Activated naive CD4-positive, alpha-beta T cell treated with anti-CD3 and anti-CD28 coated beads, Interleukin-2, amount 50 U/mL, for 16 hours (primary cell): ENCODE measurements at places on chromosomes 12 and 14.

- DNase-seq: no peak
Measured at GRCh38 chr12:130571089-130571488, 145.0 kb downstream of the RIMBP2 start.

GRCh38 chr14:50839048-50839447 lies 8.1 kb upstream of the NIN start:
- no peak for DNase-seq

DNA sequence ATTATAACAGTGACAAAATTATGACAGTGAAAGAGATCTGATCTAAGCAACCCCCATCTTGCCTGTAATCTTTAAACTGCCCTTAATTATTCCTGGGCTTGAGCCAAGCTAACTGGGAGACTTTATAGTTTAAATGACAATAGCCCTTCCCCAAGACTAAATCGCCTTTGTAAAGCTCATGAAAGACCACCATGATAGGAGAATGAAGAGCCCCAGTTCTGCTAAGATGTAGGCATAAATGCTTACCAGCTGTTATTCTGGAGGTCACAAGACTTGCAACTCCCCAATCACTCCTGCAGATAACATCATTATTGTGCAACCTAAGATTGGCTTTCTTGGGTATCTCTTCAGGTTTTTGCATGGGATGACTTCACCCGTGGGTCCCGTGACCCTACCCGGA lies 599.7 kb downstream of the KCNH5 start:
- no peak for DNase-seq

DNA sequence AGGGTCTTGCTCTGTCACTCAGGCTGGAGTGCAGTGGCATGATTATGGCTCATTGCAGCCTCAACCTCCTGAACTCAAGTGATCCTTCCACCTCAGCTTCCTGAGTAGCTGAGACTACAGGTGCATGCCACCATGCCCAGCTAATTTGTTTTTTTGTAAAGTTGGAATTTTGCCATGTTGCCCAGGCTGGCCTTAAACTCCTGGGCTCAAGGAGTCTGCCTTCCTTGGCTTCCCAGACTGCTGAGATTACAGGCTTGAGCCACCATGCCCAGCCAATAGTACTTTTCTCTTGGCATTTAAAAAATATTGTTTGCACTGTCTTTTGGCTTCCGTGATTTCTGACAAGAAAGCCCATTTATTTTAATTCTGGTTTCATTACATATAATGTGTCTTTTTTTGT lies 61.3 kb downstream of the DIP2B start:
- no peak for DNase-seq

- DNase-seq: no peak
Measured at GRCh38 chr14:94355191-94355794, 32.2 kb upstream of the SERPINA6 start.

DNA sequence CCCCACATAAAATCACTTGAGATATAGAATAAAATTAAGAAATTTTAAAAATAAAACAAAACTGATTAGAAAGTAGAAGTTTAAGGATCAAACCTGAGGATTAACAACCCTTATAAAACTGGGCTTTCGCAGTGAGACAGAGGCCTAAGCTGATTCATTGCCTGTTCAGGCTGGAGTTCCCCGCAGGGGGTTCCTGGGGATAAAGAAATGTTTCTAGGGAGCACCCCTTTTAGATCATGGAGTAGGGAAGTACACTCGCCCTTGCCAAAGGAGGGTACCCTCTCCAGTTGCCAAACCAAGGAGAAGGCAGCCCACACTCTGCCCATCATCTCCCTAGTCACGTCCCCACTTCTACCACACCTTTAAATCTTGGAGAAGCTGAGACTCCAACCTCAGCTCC lies 6.8 kb downstream of the GLIPR1 start:
- no peak for DNase-seq

DNA sequence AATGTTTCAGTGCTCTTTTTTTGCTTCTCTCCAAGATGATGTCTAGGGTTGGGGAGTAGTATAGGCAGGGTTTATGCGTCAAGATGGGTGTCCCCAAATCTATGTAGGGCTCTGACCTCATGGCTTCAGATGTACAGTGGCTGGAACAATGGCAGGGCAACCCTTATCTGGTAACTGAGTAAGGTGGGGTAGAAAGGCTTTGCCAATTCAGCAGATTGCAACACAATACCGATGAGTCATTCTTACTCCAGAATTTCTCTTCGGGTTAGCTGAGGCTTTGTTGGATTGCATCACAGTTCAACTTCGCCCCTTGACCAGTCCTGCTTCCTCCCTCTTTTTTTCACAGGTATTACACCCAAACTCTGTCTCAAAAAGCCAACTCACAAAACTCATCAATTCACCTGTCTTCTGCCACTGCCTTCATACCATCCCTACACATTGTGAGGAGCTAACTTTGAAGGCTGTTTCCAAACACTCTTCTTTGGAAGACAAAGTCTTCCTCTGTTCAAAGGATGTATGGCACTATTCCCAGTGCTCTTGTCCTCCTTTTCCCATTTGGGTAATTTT lies 190.2 kb upstream of the CNOT2 start:
- no peak for DNase-seq

- DNase-seq: no peak
Measured at GRCh38 chr14:69043596-69044260, 64.6 kb upstream of the ACTN1 start.

- DNase-seq: no peak
Measured at GRCh38 chr12:3284405-3284804, 206.6 kb upstream of the PRMT8 start.

DNA sequence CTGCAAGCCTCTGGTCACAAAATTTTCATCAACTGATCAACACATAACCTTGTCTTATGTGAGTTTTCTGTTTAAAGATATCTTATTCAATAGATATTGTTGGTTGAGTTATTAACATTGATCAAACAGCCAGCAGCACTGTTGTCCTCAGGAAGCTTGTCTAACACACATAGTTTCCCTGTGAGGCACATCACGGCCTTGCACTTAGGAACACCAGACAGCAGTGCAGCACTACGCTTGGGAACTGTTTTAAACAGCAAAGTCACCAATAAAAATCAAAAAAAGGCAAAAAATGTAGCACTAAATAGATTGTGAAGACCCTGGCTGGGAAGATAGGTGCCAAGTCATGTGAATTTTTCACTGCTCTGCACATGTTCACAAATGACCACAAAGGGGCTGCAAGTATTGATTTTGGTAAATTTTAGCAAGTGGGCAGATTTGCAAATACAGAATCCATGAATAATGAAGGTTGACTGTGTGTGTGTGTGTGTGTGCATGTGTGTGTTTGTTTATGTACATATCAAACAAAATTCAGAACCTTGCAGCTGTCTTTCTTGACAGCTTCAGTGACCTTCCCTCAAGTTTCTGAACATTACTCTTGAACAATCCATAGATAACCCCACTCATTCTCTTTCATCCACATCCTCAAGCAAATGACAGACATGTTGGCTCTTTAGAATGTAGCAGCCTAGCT lies 28.9 kb downstream of the VDR start:
- DNase-seq: no peak

- DNase-seq: no peak
Measured at GRCh38 chr14:21867541-21867940, 193.9 kb upstream of the OR4E1 start.

DNA sequence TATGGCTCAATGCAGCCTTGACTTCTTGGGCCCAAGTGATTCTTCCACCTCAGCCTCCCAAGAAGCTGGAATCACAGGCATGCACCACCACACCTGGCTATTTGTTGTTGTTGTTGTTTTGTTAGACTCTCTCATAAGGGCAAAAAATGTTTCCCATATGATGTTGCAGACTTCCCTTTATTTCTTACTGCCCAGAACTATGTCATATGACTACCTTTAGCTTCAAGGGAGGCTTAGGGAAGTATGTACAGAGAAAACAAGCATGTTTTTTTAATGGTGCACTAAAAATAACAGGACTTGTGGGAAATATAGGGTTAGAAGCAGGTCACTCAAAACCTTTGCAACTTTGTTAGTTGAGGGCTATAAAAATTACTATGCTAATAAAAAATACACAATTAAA lies 4.3 kb upstream of the GPR19 start:
- DNase-seq: no peak

- DNase-seq: no peak
Measured at GRCh38 chr12:96812153-96812552, 94.9 kb upstream of the NEDD1 start.

DNA sequence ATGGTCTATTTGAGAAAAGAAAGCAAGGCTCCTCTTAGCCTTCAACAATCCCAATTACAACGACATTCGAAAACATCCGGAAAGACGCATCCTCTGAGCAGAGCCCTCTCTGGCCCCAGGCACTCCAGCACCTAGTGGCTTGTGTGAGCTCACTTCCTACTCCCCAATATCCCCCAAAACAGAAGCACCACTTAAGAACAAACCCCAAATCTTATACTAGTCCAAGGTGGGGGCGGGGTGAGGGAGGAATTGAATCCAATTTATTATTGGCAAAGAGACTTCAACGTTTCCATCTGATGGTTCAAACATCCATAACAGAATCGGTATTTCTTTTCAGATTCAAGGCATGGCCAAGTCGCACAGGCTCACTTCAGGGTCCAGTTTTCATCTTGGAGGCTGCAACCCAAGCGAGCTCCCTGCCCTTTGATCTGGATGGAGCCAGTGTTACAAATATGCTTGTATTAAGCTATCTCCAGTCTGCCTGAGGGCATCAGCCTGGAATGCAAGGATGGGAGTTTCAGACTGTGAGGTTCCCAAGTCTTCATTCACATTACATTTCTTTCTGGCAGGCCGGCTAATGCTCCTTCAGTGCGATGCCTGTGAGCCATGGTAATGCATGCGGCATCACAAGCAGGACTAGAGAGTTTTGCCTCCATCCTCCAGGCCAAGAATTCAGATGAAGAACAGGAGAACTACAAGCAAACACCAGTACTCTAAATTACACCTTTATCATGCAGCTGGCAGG lies 132.5 kb upstream of the FOXN3 start:
- DNase-seq: no peak

DNA sequence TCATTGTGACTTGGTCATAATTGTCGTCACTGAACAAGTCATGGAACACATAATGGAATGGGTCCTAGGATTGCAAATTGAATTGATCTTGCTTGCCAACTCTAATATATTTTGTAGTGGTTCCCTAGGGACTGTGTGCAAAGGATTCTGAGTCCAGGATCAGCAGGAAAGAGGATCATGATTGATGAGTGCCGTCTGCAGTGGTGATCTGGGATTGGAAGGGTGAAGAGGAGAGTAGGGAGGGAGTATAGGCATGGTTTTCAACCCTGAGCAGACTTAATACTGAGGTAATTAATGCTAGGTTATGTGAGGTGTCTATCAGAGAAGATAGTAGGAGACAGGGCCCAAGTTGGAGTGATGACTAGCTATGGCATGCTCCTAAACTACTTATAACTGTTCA lies 168.9 kb downstream of the ESR2 start:
- DNase-seq: no peak

DNA sequence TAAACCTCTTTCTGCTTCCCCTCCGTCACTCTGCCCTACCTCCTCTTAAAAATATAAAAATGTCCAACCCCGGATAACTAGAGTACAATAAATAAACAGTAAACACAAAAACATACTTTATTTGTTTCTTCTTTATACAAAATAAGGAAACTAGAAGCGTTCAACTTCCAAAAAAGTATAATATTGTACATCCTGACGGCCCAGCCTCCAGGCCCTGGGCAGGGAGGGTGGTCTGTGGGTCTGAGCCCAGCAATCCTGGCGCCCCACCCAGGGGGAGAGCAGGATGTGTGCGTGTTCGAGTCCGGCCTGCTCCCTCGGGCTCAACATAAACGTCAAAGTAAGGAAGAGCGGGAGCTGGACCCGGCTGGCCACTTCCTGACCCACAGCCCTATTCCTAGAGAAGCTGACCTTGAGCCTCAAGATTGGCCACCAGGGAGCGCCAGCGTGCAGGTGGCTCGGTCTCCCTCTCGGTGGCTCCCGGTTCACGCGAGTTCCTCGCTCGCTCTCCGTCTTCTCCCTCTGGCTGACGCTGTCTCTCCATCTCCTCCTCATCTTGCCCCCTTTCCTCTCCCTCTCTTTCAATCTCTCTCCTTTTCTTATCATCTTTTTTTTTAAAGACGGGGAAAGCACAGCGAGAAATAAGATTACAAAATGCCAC lies 9.4 kb downstream of the LHX5 start:
- peak; percentile 74 for DNase-seq

- no peak for DNase-seq
Measured at GRCh38 chr12:76470028-76470939, 89.3 kb downstream of the OSBPL8 start.

- DNase-seq: no peak
Measured at GRCh38 chr14:49888293-49888692, 4.6 kb upstream of the ARF6 start.

DNA sequence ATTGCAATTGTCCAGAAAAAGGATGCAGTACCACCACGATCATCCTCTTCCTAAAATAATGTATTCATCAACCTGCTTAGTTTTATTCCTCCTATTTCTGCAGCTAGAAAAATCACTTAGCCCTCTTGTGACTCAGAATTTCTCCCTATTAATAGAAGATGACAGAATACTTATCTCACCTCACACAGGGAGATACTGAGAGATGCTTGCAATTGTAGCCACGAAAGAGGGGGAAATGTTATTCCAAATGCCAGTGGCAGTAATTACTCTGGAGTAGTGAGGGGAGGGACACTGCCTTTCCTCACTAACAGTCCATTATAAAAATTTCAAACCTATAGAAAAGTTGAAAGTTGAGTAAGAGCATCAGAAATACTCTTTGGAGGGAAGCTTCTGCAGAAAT lies 11.8 kb upstream of the DUSP6 start:
- DNase-seq: no peak

DNA sequence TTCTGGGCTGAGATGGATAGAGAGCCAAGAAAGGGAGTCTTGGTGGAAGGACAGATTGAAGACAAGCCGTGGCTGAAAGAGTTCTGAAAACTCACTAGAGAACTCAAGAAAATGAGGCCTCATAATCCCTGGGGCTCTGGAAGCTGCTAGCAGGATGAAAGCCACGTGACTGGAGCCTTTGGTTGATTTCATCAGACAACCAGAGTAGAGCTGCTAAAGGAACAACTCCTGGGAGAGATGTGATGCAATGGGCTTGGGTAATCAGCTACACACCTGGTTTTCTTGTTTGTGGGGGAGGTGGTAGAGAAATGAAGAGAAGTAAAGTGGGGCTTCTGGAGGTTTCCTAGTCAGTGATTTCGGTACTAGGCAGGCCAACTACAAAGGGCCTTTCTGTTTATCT lies 13.4 kb downstream of the CSRNP2 start:
- no peak for DNase-seq

DNA sequence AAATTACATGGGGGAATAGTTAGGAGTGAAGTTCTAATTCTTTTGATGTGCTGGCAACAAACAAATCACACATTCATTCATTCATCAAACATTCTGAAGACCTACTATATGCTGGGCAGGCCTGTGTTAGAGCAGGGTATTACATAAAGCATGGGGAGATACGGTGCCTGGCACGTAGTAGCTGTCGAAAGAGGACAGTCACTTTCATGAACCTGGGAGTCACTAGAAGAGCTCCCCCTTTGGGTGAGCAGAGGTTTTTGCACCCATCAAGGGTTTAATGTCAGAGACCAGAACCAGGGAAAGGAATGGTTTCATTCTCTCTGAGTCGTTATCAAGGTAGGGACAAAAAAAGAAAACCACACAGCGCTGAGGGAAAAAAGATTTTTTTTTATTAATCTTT lies 10.0 kb downstream of the LHX5 start:
- no peak for DNase-seq

GRCh38 chr14:77314043-77314442 lies 6.6 kb downstream of the POMT2 start:
- DNase-seq: no peak

- DNase-seq: no peak
Measured at GRCh38 chr12:109947521-109947920, 47.4 kb downstream of the TCHP start.

- DNase-seq: no peak
Measured at GRCh38 chr12:129550353-129550752, 353.5 kb downstream of the TMEM132D start.
